ENCODE measurements at places on chromosomes 4 and X. TPM values are rescaled to one million over a fixed set of nuclear protein-coding genes. Genes with fewer than 3 reads are reported as not detected.

DNA sequence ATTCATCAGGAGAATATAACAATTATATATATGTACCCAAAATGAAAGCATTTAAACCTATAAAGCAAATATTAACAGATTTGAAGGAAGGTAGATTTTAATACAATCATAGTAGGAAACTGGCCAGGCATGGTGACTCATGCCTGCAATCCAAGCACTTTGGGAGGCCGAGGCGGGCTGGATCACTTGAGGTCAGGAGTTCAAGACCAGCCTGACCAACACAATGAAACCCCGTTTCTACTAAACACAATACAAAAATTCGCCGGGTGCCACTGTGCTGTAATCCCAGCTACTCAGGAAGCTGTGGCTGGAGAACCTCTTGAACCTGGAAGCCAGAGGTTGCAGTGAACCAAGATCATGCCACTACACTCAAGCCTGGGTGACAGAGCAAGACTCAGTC is 118.3 kb downstream of the KCNIP4 start:
- DNase-seq, result no peak

GRCh38 chrX:36241397-36241796 is 321.9 kb downstream of the CFAP47 start:
- no peak for DNase-seq

GRCh38 chr4:113467581-113467980 is 294.0 kb downstream of the CAMK2D start:
- no peak for DNase-seq

DNA sequence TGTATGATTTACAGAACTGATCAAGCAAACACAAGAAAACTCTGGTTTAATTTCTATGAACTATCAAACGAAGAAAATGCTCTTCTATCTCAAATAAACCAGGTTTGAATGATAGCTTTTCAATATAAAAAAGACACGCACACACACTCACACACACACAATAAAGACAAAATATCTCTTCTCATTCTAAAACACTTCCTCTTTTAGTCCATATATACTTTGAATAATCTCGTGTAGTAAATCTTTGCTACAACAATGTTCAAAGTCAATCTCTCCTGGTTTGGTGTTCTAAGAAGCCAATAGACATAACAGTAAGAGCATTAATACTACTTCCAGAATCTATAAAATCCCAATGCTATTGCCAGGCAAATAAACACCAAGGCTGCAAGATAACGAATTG is 13.3 kb downstream of the CXCL2 start:
- no peak for DNase-seq

DNA sequence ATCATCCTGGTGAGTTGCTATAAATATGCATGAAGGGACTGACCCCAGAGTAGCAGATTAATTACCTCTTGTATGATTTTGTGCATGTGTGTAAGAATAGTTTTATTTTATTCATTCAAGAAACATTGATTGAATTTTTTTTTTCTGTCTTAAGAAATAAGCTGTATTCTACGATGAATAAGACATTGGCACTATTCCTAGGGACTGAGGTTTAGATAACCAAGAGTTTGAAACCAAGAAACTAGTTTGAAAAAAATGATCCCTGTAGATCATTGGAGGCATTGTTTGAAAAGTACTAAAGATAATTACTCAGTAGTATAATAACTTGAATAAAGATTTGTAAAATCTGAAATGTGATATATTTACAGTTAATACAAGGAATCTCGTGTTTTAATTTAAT is 1086.9 kb downstream of the PCDH7 start:
- no peak for DNase-seq

DNA sequence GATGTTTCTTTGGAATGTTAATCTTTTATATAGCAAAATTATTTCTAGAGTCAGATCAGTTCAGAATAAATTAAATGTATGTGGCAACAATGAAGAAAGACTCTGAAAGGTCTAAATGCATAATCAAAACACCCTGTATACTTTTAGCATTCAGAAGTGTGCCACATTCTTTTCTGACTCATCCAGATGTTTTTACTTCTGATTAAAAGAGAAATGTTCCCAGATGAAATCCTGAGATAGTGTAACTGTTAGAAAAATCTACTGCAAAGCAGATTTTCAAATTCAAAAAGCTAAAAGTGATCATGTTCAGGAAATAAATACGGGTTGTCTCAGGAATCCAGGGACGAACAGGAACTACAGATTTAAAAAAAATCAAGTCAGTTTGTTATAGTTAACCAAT is 241.4 kb downstream of the GRIA3 start:
- DNase-seq, result no peak

- DNase-seq, result no peak
Measured at GRCh38 chr4:2928242-2929176, 34.7 kb downstream of the NOP14 start.

CHRDL1 gene
- polyA plus RNA-seq, result 12.6 TPM

STPG2 gene
- polyA plus RNA-seq, result 0.29 TPM

ITGB1BP2 gene
- 2.1 TPM for polyA plus RNA-seq
